NCI-H1417 treated with DMSO at 0.1 percent for 48 hours (cell line): ENCODE measurements at places on chromosomes 1 and 21.

DNA sequence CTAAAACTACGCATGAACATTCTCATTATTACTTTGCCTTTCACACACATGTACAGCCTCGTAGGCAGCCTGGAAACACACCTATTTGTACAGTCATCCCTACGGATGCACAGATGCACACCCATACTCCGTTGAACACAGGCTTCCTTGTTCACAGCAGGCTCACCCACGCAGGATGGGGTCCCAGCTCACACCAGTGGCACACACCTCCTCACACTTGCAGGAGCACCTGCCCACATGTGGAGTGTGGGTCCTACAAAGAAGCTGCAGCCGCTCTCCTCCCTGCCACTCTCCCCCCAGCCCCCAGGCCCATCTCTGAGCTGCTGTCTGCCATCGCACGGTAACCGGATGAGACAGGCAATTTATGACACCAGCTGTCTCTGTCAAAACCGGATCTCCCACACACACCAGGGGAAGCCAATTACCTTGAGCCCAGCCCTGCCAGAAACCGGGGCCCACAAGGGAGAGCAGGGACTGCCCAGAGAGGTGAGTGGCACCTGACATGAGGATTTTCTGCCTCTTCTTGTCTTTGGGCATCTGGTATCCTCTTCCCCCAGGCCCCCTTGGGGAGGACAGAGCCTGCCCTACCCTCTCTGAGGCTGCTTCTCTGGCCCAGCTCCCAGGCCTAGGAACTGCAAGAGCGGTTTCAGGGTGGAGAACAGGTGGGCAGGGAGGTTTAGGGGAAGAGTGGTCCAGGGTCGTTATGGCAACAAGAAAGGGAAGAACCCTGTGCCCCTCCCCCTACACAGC lies 175.4 kb downstream of the IGSF21 start:
- DNase-seq: no peak

DNA sequence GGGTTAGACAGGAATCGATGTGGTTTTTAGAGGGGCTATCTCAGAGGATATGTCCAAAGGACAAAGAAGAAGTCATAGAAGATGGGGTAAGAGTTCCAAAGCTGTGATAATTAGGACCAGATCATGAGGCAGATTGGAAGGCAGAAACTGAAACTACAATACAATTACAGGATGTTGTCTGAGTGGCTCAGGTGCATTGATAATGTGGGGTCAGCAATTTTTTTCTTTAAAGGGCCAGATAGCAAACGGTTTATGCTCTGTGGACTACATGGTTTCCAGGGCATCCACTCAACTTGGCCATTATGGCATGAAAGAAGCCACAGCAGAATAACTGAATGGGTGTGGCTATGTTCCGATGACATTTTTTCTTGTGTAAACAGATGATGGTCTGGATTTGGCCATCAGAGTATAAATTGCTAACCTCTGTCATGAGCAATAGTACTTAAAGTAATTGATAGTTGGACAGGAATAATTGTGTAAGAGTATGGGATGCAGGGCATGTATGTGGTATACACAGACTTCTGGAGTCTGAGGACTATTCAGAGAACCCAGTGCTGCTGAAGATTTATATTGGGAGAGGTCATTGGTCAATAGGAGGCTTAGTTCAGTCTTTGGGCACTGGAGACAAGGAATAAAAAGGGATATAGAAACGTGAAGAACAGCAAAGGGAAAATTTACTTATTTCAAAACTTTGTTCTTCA lies 198.4 kb upstream of the ADGRL4 start:
- no peak for DNase-seq

DNA sequence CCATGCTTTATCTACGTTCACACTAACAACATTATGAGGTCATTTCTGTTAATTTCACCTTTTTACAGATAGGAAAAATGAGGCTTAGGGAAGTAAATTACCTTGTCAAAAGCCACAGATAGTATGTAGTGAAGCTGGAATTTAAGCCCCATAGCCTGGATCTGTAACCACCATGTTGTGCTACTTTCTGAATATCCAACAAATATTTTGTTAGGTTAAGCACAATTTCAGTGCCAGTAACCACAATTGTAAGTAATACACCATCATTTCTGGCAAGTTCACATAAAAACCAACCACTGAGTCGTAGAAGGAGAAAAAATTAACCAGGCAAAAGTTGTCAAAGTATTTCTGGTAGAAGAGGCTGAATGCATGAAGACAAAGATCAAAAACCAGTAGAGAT lies 593.1 kb upstream of the CAMK1G start:
- DNase-seq: no peak

- DNase-seq: no peak
Observed at GRCh38 chr21:26698416-26698815, 125.3 kb upstream of the CYYR1 start.

GRCh38 chr1:46940307-46940706 lies 969 bp downstream of the CYP4A11 start:
- DNase-seq: no peak

- DNase-seq: no peak
Observed at GRCh38 chr1:98325646-98326440, 335.7 kb upstream of the SNX7 start.

DNA sequence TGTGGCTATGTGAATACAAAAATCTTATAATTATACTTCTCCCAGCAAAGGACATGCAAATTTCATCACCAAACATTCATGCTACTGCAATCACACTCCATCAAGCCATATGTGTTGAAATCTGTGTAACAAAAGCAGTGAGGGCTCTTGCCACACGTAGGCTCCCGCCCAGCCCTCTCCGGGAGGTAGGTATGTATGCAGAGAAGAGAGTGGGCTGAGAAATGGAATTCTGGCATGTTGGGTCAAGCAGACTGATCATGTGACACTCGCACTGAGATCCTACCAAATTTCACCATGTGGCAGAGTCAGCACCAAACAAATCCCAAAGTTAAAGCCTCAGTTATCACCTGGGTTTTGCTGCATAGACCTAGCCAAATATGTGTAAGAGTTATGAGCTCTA lies 49.7 kb downstream of the APP start:
- no peak for DNase-seq

DNA sequence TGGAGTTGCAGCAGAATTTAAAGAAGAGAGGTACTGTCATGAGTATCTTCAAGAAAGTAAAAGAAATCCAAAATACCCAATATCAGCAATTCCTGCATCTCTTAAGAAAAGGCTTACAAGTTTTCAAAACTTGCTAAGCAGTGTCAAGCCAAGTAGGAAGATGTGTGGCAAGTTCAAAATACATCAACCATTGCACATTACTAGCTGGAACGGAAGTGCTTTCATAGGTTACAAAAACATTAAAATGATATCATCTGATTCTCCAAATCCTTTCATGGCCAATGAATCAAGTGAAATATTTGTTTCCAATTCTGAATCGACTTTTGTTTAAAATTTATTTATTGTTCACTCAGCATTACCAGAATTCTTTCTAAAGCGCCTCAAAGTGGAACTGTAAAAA lies 5.7 kb upstream of the ABCA4 start:
- no peak for DNase-seq

DNA sequence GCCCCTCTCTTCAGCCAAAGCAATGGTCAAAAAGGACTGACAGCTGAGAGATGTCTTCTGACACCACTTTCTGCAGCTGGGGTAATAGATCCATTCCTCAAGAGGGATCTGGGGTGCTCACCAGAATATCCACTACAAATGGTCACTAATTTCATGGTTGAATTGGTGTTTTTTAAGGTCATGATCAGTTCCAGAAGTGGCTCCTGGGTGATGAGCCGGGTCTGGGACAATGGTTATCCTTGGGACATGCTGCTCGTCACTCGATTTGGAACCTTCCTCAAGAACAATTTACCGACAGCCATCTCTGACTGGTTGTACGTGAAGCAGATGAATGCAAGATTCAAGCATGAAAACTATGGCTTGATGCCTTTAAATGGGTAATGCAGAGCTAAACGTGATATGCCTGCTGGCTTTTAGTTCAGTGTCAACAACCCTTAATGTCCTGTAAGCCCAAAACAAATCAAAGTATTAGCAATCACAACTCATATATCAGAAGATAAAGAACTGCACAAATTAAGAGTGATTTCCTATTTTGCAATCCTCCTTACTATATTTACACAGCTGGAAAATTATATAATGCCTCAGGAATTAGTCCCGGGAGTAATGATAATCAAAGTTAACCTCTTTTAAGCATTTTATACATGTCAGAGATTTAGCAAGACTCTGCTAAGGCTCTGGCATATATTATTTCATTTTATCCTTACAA lies 20.1 kb downstream of the FMO3 start:
- no peak for DNase-seq

DNA sequence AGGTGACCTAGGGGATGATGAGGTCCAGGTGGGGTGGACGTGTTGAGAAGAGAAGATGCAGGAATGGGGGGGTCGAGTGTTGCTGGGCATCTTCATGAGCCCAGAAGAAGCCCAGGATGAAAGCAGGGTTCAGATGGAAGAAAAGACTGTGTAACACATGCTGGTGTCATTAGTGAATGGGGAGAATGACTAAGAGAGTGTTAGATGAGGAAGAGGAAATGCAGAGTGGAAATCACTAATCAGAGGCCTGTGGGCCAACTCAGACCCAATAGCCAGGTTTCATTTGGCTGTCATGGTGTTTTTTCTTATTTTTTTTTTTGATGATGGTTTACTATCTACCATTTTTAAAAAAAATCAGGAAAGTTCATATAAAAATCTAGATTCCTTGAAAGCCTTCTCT lies 180.8 kb upstream of the CAMK1G start:
- DNase-seq: no peak

GRCh38 chr1:28790377-28791035 lies 21.5 kb upstream of the OPRD1 start:
- no peak for DNase-seq

DNA sequence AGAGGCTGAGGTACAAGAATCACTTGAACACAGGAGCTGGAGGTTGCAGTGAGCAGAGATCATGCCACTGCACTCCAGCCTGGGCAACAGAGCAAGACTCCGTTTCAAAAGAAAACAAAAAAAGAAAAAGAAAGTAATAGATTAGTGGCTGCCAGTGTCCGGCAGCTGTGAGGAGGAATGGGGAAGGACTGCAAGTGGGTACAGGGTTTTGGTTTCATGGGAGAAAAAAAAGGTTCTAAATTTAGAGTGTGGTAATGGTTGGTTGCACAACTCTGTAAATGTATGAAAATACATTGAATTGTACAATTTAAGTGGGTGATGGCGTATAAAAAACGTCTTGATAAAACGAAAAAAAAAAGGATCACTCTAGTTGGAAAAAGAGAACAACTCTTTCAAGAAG lies 6.7 kb downstream of the TAF1A start:
- no peak for DNase-seq

GRCh38 chr1:209080170-209080781 lies 503.2 kb upstream of the CAMK1G start:
- no peak for DNase-seq

DNA sequence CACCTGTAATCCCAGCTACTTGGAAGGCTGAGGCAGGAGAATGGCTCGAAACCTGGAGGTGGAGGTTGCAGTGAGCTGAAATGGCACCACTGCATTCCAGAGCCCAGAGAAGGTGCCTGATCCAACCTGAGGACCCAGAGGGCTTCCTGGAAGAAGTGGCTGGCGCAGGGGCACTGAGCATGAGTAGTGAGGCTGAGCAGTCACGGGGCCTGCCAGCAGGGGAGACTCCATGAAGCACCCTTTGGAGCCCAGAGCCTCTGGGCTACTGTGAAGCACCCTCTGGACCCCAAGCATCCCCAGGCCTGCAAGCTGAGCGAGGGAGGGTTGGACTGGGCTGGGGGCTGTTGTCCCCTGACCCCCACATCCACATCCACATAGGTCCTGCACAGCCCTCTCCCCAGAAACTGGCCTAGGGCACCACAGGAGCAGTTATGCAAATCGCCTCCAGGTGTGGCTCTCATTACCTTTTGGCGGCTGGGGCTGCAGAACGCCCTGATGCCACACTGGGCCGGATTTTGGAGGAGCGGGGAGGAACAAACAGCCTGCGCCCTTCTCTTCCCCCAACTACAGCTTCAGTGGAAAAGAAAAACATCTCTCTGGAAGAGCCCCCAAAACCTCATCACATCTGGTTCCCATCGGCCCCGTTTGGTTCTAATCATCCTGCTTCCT lies 78.2 kb upstream of the TARDBP start:
- no peak for DNase-seq

DNA sequence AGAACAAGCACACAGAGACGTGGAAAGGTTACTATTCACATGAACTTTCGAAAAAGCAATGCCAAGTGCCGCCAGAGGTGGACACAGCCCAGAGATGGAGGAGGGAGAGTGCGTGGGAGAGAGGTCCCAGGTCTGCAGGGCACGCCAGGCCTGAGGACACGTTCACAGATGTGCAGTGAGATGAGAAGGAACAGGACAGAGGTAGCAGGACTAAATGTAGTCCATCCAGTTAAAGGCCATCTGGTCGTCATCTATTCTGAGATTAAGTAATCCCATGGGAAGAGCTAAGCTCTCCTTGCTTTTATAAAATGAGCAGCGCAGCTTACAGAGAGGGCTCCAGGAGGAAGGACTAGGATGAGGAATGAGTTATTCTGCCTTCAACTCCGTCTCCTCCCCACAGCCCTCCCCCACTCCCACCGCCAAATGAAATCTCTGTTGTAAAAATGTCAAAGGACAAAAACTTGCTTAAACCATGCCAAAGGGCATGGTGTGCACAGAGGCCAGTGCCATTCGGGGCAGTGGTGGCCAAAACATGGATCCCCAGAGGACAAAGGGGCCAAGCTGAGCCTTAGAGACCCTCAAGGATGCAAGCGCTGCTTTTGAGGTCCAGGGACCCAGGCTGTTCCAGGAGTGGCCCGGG lies 85.4 kb upstream of the SLC25A33 start:
- DNase-seq: no peak

GRCh38 chr1:67404212-67404620 lies 26.0 kb downstream of the SERBP1 start:
- DNase-seq: no peak

DNA sequence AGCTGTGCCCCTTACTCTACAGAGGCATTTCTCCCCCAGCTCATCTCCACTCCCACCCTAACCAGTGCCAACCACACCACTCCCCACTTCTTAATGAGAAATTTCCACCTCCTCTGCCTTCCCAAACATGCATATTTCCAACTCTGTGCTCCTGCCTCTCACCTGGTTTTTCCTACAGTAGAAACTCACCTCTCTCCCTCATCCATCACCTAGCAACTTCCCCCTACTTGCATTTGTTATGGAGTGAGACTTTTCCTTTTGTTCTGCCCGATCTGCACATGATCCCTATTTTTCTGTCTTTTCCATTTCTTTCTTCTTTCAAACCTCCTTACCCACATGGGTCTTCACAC lies 11.9 kb downstream of the RGS8 start:
- DNase-seq: no peak

- no peak for DNase-seq
Observed at GRCh38 chr1:156711011-156711817, 5.8 kb upstream of the CRABP2 start.

GRCh38 chr1:171740987-171741871 lies 636 bp downstream of the VAMP4 start:
- no peak for DNase-seq

GRCh38 chr1:200960236-200960947 lies 63.1 kb downstream of the KIF21B start:
- DNase-seq: no peak

DNA sequence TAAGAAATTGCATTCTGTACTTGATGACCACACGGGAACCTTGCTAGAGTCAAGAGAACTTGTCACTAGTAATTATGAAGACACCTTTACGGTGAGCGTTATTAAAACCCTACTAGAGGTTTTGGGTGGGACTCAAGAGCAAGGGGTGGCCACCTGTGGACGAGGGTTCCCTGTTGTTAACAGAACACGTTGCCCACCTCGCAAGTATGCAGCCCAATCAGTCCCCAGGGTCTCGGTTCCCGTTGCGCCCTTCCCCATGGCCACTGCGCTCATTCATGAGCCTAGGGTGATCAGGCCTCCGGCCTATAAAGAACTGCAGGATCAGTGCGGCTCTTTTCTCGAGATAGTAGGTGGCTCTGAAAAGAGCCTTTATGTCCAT lies 30.2 kb upstream of the RNF187 start:
- no peak for DNase-seq

- DNase-seq: no peak
Observed at GRCh38 chr21:45574081-45574501, 31.9 kb upstream of the SLC19A1 start.
